ENCODE measurements at places on chromosomes 5 and 9. TPM values are rescaled to one million over a fixed set of nuclear protein-coding genes. Genes with fewer than 3 reads are reported as not detected.

The GDNF gene
- polyA plus RNA-seq: 0.07 TPM

- DNase-seq: no peak
These were observed 85.2 kb upstream of the KLF9 start for GRCh38 chr9:70499621-70500020.

- DNase-seq: no peak
These were observed 53.4 kb downstream of the TENT4A start for GRCh38 chr5:6766604-6767093.

DNA sequence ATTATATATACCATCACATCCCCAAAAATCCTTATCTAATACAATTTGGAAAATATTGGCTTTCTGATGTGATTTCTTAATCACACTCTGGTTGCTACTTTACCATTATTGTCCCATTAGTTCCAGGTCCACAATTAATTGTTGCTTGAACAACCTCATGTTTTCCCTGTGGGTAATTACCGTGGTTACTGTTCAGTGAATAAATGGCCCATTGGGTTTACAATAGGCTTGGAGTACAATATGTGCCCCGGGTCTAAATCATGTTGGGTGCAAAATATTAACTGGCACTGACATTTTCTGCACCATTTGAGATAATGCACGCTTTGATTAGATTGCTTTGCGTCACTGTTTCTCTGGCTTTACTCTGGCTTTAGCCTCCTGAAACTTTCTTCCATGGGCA, 163.7 kb downstream of the GABBR2 start:
- DNase-seq: no peak

The PHYKPL gene
- polyA plus RNA-seq: 116 TPM

The PCDHA10 gene
- 0.02 TPM for polyA plus RNA-seq

- DNase-seq: no peak
These were observed 104.3 kb downstream of the GNAQ start for GRCh38 chr9:77927265-77927664.

DNA sequence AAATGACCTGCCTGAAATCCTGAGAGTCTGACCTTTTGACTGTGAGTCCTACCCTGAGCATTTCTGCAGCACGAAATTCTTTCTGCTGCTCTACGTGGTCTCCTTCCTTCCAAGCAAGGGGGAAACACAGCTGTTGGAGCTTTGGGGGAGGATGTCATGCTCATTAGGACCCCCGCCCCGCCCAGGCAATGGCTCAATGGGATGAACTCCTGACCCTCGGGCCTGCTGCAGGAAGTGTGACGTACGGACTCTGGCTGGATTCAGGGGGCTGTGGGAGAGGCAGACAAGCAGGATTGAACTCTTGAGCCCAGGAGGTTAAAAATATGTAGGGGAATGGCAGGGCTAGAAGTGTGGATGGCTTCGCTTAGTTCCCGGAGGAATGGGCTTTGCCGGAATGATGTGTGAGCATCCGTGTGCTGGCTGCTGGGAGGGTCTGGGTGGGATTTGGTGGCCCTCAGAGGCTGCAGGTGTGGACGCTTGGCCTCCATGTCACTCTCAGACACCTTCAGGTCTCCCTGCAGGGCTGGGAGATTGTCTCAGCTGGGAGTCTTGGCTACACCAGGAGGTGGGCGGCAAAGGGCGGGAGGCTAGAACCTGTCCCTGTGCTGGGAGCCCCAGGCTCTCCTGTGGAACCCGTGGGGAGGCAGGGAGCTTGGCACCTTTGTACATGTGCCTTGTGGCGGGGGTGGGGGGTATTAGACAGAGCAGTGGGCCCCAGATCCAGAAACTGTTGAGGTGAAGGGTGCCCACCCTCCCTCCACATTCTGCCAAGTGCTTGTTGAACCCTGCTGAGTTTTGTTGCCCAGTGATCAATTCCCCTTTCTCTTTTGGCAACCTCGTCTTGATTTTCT, 26.3 kb downstream of the STC2 start:
- no peak for DNase-seq

The PKD2L2 gene
- 0.07 TPM for polyA plus RNA-seq

GRCh38 chr9:4836676-4837075, 43.9 kb downstream of the RCL1 start:
- no peak for DNase-seq

DNA sequence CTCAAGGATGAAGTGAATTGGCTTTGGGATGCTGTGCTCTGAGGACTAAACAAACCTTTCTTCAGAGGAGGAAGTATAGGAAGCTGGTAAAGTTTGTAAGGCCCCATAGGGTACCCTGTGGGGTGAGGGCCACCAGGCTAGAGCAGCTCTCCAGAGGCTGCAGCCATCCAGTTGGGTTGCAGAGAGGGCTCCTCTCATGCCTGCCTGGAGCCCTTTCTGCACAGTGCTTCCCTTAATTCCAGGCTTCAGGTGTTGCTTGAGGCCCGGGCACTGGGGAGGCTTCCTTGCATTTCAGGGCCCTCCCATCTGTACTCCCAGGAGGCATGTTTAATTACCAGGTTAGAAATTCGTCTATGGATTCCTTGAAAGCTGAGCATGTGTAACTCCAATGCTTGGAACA, 95.3 kb upstream of the FSTL4 start:
- no peak for DNase-seq

The NME5 gene
- 4.3 TPM for polyA plus RNA-seq

The PRDM12 gene
- 0.02 TPM for polyA plus RNA-seq

DNA sequence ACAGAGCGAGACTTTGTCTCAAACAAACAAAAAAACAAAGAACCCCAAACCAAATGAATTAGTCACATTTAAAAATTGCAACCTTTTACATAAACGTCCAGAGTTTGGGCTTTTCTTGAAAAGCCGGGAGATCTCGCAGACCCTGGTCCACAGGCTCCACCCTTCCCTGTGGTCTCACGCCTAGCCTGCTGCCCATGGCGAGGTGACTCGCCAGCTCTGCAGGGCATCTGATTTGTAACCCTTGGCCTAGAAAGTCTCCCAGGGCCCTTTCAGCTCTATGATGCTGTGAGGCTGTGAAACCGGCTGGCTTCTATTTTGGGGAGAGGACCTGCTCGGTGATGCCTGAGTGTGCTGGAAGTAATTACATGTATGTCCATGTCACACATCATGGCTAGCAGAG, 44.7 kb upstream of the PHYKPL start:
- DNase-seq: no peak

GRCh38 chr9:97741947-97742346, 44.8 kb upstream of the XPA start:
- no peak for DNase-seq

The CCL27 gene
- polyA plus RNA-seq: 48.4 TPM

- no peak for DNase-seq
These were observed 66.8 kb downstream of the ARL15 start for GRCh38 chr5:54243483-54244080.

GRCh38 chr5:58940446-58940845, 357.6 kb downstream of the RAB3C start:
- DNase-seq: no peak

DNA sequence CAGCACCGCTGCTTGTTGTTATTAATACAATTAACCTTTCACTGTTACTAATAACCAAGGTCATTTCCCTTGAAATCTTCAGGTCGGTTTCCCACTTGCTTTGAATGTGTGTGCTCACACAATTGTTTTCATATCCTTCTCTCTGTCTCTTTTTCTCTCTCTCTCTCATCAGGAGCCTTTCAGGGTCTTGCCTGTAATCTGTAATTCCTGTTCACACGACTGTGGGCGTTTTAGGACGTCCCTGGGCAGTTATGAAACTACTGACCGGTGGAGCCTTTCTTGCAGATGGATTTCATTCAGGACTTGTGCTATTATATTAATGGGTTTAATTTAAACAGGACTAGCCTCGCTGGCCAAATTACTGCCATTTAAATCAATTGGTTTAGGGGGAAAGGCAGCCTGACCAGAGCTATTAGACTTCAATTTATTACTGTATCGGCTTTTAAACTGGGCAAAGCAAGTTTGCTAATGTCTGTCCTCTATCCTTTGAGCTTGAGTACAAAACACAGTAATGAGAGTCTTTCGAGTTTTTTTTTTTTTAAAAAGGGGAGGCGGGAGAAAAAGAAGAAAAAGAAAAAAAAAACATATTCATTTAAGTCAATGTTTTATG, 316.0 kb upstream of the TLE4 start:
- DNase-seq: no peak

DNA sequence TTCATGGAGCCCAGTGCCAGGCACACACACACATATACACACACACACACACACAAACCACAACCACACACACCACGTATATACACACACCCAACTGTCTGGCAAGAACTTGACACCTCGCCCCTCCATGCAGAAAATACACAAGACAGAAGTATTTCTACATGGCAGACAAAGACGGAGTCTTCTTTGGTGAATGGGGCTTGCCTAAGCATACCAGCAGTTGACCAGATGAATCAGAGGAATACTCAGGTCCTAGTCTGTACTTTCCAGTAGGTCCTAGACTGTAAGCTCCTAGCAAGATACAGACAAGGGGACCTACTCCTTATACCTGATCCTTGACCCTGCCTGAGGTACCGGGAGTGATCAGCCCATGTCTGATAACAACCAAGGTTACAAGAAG, 60.1 kb downstream of the SIL1 start:
- DNase-seq: no peak

GRCh38 chr5:177367323-177367848, 9.7 kb downstream of the RGS14 start:
- DNase-seq: no peak

DNA sequence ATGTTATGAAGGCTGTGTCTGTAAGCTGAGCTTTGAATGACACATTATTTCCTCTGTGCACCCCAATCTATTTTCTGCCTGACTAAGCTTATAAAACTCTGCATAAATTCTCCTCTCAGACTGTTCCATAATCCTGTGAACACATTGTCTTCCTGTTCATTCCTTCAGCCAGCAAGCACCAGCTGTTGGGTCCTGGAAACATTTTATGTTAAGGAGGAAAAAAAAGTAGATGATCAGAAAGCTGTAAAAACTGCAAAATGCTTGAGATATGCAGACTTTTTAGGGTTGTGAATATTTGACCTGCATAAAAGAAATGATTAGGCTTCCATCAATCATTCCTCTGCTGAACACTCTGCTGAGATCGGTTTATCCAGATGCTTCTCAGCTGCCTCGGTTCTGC, 1246.0 kb upstream of the DMAC1 start:
- no peak for DNase-seq

DNA sequence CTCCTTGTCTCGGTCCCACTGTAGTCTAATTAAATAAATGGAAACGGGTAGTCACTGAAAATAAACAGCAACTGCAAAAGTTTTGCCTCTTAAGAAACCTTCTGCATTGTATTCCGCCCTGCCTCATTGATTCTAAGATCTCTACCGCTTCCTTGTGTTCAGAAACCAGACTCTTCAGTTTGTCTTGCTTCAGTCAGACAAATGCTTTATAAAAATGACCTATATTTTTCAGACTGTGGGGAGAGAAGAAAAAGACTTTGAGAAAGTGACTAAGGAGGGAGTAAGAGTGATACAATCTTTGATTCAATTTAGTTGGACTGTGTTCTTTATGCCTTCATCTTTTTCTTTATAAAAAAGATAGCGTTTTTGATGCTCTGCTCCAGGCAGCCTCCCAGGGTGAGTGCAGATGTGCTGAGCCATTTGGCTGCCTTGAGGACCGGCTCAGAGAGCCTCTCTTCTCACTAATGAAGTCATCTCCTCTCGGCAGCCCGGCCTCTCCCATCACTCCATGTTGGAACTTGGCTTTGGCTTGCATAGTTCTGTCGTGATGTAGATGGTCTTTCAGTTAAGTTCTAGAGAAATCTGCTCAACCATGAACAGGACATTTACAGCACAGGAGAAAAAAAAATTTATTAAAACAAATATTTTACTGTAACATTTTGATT, 4.0 kb upstream of the VCAN start:
- no peak for DNase-seq

The ECM2 gene
- 3.5 TPM for polyA plus RNA-seq
